ENCODE measurements at places on chromosomes 7 and 10.

- DNase-seq, result no peak
Observed at GRCh38 chr7:100221231-100221718, 1.5 kb downstream of the PVRIG start.

DNA sequence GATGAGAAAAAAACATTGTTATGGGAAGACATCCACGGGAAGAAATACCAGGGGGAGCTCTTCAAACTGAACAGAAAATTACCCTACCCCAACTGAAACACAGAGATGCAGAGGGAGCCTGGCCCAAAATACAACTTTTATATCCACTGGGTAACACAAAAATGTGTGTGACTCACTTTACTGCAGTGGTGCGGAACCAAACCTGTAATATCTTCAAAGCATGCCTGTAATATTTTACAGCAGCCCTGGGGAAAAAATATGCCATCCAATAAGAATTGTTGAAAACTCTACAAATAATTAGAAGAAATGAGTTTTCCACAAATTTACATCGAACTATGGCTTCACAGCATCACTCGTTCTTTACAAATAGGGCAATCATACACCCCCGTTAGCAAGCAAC lies 49.8 kb upstream of the SRRM3 start:
- DNase-seq, result no peak

DNA sequence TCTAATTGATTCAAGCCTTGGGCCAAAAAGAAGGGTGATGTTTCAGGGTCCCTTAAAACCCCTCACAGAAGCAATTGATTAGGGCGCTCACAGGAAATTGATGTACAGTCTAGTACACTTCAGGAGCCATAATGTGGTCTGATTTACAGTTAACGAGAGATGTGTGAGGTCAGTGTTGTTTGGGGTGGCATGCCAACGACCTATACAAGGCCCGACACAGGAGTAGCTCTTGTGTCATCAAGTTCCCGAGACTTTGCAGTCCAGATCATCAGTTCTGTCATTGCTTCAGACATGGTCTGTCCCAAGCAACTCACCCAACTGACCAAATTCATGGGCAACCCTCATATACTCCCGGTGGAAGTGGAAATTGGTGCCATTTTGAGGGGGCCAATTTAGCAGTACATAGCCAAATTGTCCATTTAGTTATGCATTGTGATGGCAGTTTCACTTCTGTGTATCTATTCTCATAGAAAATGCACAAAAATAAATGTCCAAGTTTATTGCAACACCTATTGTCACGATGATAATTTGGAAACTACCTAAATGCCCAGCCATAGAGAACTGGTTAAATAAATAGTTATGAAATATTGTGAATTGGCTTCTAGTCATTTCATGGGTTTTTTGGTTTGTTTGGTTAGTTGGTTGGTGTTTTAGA lies 18.0 kb upstream of the ARID5B start:
- DNase-seq, result no peak

- no peak for DNase-seq
Observed at GRCh38 chr7:117092785-117093184, 139.5 kb downstream of the ST7 start.

DNA sequence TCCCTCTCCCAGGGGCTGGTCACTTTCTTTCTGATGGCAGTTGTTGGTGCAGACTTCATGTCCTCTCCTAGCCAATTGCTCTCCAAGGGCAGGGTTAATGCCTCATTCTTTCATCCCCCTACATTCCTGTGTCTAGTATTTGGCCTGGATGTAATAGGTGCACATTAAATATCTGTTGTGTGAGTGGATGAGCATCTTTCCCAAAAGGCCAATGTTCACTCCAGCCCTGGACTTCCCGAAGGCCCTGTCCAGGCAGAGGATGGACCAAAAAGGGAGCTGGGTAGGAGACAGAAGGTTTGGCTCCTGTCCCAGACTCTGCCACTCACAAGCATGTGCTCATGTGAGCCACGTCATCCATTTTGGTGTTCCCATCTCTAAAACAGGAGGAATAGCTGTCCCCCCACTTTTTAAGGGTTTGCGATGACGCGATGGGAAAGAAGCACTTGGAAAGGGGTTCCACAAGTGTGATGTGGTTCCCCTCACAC lies 47.5 kb downstream of the RGS10 start:
- DNase-seq, result no peak

- DNase-seq, result no peak
Observed at GRCh38 chr7:28390426-28390825, 21.9 kb upstream of the CREB5 start.

DNA sequence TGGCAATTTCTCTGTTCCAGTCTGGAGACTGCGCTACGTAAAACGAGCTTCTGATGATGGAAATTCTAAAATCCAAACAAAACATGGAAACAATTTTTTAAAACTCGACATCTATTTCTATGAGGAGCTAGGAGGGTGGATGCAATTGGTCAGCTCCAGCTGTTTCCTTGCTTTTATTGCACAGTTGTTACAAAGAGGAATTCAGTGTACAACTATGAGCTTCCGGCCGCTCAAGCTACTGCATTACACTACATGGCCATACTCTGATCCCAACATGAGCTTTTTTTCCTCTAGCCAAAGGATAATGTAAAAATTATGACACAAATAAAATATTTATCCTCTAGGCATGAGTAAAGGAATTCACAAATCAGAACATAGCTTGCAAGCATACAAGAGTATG lies 403.1 kb upstream of the C7orf33 start:
- DNase-seq, result no peak

DNA sequence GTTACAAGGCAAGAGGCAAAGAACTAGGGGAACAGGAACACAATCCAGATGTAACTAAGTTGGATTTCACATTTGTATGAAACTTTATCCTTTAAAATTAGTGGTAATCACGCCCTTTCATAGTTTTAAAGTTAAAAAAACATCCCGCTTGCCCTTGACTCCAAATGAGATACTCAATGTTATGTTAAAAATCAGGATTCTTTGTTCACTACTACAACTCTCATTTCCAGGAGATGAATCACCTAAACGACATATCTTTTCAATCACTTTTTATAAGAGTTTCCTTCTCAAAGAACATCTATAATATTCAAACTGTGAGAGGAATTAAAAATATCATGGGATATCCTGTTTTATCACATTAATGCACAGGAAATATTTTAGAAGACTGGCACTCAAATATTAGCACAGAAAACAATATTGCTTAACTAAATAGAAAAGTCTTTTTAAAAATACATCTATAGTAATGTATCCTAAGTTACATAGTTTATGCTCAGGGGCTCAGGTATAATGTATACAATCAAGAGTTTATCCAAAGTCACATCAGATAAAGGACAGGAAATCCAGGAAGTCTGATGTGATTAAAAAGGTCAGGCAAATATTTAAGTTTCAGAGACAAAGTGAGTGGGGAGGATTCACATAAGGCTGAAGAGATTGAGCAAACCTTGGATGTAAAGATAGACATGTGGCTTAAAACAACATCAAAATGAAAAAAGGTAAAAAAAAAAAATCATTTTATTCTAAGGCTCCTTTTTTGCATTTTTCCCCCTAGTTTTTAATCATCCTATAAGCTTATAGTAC lies 41.9 kb downstream of the CADPS2 start:
- no peak for DNase-seq

- no peak for DNase-seq
Observed at GRCh38 chr10:58932577-58933314, 243.7 kb upstream of the PHYHIPL start.

GRCh38 chr10:118412932-118413331 lies 70.8 kb upstream of the FAM204A start:
- no peak for DNase-seq

DNA sequence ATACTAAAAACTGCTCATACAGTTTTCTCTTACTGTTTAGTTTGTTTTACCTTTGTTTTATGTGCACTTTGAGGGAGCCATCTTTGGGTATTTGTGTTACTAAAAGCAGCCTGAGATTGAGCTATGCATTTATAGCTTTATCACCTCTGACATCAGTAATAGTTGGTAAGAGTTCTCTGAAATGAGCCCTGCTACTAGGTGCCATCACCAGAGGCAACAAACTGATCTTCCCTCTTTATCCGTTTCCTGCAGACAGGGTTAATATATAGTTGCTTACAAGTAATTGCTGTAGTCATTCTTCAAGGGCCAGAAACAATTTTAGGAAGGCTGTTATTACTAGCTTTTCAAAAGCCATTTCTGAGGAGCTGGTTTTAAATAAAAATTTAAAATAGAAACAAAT lies 49.1 kb downstream of the KIF20B start:
- DNase-seq, result no peak

DNA sequence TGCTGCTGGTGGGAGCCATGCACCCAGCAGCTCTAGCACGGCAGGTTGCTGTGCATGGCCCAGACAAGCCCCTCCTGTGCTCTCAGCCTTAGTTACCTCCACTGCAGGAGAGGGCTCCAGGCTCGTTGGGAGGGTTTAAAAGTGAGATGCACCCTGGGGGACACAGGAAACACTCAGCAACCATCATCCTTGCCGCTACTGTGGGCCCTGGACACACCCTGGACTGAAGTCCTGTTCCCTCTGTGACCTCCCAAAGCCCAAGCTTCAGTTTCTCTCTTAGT lies 49.0 kb downstream of the FOXL3 start:
- no peak for DNase-seq

DNA sequence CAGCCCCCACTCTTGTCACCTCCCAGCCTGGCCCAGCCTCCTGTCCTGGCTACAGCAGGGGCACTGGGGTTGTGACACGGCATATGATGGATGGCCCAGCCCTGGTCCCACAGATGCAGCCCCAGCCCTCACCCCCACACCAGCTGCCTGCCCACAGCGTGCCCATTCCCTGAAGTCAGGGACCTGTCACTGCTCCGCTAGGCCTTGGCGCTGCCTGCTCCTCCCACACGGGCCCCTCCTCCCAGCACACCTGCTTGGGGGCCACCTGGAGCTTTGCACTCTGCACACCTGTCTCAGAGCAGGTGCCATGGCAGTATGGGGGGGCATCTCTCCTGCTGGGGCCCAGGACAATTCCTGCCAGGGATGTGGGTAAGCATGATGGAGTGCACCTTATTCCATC lies 3.5 kb downstream of the GCK start:
- DNase-seq, result no peak

- DNase-seq, result no peak
Observed at GRCh38 chr10:115706488-115707076, 566.4 kb downstream of the GFRA1 start.

GRCh38 chr10:32204606-32205005 lies 142.4 kb downstream of the EPC1 start:
- DNase-seq, result no peak

DNA sequence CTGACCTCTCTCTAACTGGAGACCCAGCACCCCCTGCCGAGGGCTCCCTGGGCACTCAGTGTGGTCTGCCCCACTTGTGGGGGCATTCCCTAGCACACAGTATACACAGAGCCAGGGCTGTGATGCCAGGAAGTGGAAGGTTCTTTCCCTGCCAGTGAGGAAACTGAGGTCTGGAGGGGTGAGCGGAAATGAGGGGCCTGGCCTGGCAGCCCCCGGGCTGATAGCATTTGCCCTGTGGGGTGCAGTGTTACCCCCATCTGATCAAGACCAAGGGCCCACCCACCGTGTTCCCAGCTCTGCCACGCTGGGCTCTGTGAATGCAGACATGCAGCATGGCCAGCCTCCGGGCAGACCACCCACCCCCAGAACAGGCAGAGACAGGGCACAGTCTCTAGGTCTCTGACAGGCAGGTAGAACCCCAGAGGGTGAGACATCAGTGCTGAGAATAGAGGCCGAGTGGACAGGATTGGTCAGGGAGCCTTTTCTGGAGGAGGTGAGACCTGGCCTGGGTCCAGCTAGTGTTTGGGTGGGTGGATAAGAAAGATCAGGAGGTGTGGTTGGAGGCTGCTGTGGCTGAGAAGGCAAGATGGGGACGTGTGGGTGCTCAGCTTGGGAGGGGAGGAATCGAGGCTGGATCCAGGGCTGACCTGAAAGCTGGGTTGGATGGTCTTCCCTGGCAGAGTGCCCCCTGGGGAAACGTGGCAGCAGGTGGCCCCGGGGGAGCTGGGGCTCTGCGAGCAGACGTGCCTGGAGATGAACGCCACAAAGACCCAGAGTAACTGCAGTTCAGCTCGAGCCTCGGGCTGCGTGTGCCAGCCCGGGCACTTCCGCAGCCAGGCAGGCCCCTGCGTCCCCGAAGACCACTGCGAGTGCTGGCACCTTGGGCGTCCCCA lies 10.8 kb upstream of the ZNF862 start:
- DNase-seq, result peak; percentile 79

DNA sequence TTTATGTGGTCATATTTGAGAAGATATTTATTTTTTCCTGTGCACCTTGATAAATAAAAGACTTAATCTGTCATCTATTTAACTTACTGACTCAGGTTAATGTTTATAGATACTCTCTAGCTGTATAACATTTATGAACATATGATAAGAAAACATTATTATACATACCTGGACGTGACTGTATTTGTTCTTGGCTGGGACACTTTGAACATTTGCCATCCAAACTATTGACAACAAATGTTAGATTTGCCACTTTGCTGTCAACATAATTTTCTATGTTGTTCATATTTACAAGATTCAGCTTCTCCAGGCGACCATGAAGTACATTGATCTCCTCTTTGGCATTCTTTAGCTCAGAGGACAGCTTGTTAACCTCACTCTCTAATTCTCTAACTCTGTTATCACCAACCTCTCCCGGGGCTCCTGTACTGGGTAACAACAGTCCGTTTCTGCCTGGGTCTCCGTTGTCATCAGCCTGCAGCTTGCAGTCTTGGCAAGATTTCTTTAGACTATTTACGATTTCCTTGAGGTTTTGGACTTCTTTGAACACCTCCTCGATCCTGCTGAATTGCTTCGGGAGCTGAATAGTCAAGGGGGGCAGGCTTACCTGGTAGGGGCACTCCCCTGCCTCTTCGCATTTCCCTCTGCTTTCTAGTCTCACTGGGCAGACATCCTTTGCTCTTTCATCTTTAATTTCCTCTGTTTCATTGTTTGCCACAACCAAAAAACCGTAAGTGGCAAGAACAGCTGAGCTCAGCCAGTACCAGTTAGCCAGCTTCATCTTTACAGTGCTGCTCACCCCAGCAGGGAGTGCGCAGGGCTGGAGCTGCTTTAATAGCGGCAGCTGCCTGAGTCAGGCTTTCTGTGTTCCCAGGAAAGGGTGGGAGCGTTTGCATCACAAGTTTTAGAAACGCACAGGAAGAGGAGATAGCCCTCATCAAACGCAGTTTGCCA lies at the start of gene FGL2:
Gene FGL2 (minus strand): TSS at position 807 of the 954 bp plus-strand sequence. CDS start 26 bp downstream, at position 781.
- no peak for DNase-seq

GRCh38 chr7:155795401-155795800 lies 16.9 kb downstream of the SHH start:
- DNase-seq, result no peak
